ENCODE measurements at places on chromosomes 5 and 9.

DNA sequence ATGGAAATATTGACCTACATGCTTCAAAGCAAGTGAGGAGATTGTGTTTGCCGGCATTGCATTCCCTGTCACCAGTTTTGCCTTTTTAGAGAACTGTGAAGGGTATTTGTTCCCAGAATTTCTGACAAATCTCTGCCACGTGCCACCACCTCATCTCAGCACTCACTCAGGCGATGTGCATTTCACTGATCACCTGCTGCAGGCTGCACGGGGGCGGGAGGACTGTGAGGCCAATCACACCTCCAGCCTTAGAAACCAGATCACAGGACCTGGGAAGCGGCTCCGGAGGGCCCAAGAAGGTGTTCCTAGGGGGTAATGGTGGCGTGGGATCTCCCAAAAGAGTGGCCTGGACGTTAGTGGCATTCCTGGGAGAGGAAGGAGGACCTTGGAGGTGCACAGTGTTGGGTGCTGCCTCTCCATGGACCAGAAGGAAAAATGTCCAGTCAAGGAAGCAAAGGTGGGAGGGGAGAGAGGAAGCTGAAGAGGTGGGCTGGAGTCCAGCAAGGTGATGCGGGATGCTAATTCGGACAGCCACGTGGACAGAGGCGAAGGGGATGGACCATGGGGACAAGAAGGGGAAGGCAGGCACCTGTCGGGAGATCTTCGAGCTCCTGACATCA, 63.6 kb upstream of the OLFM1 start:
- DNase-seq: no peak

DNA sequence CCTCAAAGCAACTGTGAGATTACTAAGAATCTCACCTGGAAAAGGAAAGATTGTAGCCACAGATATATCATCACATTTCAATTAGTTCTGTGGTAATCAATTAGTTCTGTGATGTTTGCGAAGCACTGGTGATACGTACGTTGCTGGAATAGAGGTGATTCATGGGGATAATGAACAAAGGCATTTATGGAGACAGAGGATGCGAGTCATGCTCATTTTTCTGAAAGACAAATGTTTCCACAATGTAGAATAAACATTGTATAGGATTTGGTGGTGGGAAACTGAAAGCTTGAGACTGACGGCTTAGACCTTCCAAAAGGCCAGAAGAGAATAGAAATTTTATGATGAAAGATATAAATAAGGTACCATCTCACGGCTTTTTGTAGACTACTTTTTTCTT, 507.3 kb upstream of the TYRP1 start:
- DNase-seq: no peak

DNA sequence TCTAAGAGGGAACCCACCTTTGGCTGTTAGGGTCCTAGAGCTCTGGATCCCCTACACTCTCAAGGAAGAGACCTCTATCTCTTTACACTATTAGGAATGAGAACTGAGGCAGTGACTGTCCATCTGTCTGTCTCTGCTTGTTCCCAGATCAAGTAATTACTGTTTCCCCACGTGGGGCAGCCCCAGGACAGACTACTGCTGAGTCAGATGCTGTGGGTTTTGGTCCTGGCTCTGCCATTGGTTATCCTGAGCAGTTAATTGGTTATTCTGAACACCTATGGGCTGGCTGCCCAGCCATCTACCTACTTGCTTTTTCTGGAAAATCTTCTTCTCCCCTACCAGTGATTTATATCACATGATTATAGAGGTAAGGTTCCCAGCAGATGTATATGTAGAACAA, 33.3 kb downstream of the FBXO10 start:
- no peak for DNase-seq

GRCh38 chr9:78383130-78383529, 86.2 kb downstream of the PSAT1 start:
- no peak for DNase-seq

DNA sequence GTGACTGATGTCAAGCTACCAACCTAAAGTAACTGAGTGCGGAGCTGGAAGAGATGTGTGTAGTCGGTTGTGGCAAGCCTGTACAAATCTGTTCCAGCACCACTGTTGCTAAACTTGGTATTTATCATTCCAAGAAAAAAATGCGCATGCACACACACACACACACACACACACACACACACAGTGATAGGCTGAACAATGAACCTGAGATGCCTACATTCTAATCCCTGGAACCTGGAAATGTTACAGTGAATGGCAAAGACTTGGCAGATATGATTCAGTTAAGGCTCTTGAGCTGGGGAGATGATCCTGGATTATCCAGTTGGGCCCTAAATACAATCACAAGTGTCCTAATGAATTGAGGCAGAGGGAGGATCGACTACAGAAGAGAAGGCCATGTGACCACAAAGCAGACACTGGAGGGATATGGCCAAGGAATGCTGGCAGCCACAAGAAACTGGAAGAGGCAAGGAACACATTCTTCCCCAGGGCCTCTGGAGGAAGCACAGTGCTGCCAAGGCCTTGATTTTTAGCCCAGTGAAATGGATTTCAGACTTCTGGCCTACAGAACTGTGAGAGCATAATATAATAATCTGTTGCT, 49.7 kb upstream of the LHFPL2 start:
- peak; percentile 25 for DNase-seq

GRCh38 chr9:34796924-34797323, 87.0 kb upstream of the CCL21 start:
- DNase-seq: no peak

DNA sequence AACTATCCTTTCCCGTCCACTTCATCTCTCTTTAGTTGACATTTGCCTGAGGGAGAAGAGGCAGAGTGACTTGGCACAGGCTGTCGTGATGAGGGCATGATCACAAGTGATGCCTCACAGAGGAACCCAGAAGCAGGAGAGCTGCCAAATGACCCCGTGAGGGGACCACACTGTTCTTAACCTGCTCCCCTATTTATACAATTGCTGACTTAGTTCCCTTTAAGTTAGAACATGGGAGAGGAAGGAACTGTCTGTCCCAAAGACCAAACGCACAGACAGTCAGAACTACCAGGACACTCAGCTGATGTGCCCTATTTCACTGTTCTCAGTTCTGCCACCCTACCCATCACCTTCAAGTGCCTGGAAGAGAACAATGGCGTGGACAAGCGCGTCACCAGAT, 73.7 kb downstream of the SLC1A3 start:
- DNase-seq: no peak

- DNase-seq: no peak
These were observed 462.1 kb upstream of the GRAMD2B start for GRCh38 chr5:125961150-125961549.

- no peak for DNase-seq
These were observed 8.0 kb upstream of the INIP start for GRCh38 chr9:112725961-112726360.

DNA sequence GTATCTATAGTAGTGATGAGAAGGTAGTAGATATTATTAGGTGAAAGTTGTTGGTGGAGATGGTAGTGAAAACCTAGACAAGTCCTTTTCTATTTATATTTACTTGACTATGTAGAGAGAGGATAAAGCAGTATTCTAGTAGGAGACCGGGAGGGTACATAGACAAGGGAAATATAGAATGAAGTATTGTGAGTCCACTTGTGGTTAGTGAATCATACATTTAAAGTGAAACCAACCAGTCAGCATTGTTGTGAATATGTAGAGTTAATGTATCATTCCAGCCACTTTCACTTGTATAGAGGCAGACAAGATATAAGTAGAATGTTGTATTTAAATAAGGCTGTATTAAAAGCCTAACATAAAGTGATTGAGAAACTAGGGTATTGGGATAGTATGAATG, 1711.3 kb upstream of the ACO1 start:
- DNase-seq: no peak

GRCh38 chr5:149478761-149479160, 72.5 kb downstream of the CSNK1A1 start:
- DNase-seq: no peak

- DNase-seq: no peak
These were observed 67.3 kb downstream of the DOCK8 start for GRCh38 chr9:281741-282645.

DNA sequence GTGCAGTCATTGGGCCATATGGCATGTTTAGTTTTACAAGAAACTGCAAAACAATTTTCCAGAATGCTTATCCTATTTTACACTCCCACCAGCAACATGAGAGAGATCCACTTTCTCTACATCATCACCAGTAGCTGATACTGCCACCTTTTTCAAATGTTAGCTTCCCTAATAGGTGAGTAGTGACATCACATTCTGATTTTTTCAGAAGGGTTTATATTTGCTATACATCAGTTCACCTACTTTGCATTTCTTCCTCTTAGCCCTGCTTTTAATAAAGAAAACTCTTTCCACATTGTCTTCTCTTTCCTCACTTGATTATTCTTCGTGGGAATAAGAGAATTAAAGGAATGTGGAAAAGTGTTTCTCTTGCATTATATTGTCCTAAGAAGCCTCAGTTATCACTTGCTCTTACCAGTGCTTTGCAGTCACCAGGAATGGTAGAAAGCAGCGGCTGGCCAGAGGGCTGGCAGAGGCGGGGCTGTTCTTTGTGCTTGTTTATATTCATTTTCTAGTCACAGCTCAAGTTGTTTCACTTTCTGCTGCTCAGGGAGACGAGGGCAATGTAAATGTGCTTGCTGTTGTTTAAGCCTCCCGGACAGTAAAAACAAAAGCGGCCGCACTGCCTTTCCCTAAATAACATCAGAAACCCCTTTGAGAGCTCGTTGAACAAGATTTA, 164.8 kb downstream of the HSD17B3 start:
- peak; percentile 70 for DNase-seq

DNA sequence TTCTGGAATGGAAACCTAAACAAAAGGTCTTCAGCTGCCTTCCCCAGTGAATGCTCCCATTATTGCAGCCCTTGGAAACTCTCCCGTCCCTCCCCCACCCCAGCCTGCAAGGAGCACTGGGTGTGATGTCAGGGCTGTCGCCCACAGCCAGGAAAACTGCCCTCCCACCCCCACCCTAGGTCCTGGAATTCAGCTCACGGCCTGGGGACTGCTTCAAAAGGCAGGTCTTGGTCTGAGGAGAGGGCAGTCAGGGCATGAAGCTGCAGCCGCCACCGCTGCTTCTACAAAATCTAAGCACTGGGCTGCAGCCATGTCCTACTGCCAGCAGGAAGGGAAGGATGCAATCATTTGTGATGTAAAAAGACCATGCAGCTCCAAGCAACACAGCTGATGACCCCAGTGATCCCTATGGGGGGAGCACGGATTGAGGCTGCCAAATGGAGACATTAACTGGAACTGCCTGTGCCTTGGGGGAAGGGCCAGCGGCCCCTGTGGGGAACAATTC, 11.4 kb downstream of the GRHPR start:
- no peak for DNase-seq

DNA sequence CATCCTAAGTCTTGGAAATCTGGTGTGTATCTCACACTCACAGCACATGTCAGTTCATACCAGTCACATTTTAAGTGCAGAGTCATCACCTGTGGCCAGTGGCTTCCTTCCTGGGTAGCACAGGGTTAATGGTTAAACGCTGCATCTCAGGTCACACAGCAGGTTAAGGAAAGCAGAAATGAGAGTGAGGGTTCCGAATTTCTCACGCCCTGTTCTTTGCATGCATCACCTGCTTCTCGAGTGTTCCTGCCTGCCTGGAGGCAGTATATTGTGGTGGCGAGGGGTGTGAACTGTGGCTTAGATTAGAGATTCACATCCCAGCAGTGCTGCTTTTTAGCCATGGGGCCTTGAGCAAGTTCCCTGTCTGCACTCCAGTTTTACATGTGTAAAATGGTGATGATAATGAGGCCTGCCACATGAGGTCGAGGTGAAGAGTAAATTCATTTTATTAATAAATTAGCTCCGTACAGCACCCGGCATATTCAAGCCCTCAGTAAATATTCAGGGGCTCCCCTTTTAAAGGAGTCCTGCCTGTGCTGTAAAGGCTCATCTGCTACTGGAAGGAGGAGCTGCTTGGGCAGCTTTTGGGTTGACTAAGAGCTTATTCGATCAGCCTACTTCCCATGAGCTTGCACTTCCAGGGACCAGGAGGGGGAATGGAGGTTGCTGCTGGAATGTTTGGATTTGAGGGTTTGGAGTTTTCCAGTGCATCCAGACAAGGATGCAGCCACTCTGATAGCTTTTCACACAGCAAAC, 61.1 kb upstream of the SAP30L start:
- DNase-seq: no peak

DNA sequence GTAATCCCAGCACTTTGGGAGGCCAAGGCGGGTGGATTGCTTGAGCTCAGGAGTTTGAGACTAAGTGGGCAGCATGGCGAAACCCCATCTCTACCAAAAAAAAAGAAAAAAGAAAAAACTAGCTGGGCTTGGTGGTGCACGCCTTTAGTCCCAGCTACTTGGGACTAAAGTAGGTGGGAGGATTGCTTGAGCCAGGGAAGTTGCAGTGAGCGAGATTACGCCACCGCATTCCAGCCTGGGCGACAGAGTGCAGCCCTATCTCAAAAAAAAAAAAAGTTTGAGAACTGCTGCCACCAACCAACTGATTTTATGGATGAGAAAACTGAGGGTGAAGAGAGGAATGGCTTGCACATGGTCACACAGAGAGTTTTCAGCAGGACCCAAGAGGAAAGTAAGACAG, 175.1 kb downstream of the DOCK8 start:
- no peak for DNase-seq

DNA sequence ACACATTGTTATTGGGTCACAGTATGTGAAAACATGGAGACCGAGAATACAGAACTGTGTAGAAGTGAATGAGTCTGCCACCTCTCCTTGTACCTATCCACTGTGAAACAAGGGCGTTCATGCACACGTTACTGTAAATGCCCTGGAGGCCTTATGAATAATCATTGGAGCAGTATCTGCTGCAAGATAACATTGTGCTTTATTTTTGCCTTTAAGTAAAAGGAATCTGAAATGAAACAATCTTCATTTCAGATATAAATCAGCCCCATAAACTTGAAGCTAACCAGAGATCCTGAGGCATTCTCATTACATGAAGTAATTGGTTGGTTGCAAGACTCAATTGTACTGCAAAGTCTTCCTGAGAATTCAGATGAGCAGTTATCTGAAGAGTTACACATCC, 419.6 kb downstream of the KDM4C start:
- DNase-seq: no peak

GRCh38 chr9:83932011-83932410, 10.8 kb upstream of the KIF27 start:
- DNase-seq: no peak

- DNase-seq: no peak
These were observed 1511.1 kb downstream of the EFNA5 start for GRCh38 chr5:106159616-106160015.

GRCh38 chr9:136850866-136851775, 1.0 kb upstream of the MAMDC4 start:
- DNase-seq: no peak

GRCh38 chr5:149429839-149430721, 51.0 kb upstream of the IL17B start:
- peak; percentile 43 for DNase-seq

GRCh38 chr9:18404434-18405029, 69.4 kb upstream of the ADAMTSL1 start:
- DNase-seq: no peak
